H1 (cell line): ENCODE measurements at places on chromosomes 11 and 22. TPM values are rescaled to one million over a fixed set of nuclear protein-coding genes. Genes with fewer than 3 reads are reported as not detected.

Gene GAL3ST1
- total RNA-seq, result 10.5 and 11.0 TPM in 2 replicates

Gene BMAL1
- 6.8 and 9.9 TPM in 2 replicates for total RNA-seq

Gene OTOG
- 1.5 and 2.4 TPM in 2 replicates for total RNA-seq

Gene DNAJB7
- total RNA-seq, result not detected in 2 replicates

Gene PKNOX2
- total RNA-seq, result 1.9 and 2.0 TPM in 2 replicates
